ENCODE measurements at places on chromosomes 12 and 14.

- peak; percentile 33 for DNase-seq
Measured at GRCh38 chr12:49345825-49346658, 646 bp upstream of the DNAJC22 start.

DNA sequence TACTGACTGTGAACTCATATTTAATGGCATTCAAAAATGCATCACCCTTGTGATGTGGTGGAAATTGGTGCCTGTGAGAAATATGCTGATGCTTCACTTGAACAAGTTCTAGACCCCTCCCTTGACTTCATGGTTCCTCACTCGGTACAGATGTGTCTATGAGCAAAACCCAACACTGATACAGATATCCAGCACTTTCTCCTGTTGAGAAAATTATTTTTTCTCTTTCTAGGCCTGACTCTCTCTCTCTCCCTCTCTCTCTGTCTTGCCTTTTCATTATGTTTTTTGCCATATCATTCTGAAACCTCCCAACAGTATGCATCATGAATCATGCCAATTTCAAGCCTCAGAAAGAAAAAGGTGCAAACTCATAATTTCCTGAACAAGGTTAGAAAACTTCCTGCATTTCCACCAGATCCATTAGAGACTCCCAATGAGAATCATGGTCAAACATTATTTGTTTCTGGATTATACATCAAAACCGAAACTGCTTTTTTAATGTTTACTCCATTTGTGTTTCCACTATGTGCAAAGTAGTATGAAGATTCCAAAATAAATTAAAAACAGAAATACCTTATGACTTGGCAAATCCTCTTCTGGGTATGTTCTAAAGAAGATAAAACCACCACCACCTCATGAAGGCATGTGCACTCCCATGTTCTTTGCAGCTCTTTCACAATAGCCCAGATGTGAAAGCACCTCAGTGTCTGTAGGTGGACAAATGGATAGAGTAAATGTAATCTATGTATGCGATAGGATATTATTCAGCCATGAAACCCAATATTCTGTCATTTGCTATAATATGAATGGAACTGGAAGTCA, 543.6 kb downstream of the TMEM121 start:
- no peak for DNase-seq

DNA sequence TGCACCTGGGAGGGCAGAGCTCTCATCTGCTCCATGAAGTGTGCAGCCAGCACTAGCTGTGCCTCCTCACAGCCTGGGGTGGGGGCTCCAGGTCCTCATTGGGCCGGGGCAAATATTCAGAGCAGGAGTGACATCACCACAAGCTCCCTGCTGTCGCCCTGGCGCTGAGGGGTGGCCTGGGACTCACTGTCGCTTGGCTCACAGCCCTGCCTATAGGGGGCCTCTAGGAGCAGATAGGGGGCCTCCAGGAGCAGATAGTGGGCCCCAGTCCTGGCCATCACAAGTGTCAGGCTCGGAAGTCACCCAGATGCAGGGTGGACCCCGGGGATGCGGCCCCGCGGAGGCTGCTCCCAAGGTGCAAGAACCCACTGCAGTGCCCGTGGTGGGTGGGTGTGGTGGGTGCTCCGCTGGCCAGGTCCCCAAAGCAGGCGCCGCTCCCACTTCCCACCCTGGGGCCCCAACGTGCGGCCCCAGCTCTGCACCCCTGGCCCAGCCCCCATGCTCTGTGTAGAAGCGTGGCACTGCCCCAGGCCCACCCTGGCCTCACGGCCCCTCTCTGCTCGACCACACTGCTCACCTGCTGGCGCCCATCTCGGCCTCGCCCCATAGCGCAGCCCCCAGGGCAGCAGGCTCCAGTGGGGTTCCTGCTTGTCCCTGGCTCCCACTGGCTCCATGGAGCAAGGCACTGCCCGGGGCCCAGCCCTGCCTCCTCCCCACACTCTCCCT, 18.0 kb downstream of the SYNJ2BP start:
- DNase-seq = no peak

DNA sequence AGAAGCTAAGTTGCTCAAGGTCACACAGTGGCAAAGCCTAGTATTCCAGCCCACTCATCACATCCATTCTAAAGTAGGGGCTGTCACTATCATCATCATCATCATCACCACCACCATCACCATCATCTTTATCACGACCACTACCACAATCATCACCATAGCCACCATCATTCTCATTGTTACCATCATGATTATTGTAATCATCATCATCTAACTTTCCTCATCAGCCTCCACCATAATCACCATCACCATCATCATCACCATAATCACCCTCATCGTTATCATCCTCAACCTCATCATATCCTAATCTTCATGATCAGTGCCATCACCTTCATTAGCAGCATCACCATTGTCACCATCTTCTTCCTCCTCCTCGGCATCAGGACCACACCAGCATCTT, 48.7 kb downstream of the NOS1 start:
- no peak for DNase-seq

GRCh38 chr12:1273051-1273450, 282.0 kb downstream of the ERC1 start:
- no peak for DNase-seq

DNA sequence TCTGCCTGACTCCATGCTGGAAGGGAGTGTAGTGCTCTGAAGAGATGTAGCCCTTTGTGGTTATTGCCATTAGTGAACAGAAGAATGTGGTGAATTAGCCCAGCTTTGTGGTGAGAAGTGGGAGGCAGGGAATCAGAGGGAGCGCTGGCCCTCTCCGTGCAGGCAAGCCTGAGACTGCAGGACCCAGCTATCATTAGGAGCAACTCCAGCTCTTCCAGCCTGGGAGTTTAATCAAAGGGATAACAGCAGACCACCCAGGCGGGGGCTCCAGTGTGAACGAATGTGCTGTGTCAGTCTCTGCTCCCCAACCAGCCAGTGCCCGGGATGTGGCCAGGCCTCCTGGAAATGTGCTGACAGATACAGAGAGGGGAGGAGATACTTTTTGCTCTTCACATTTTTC, 142.7 kb downstream of the TTLL5 start:
- DNase-seq = no peak

- no peak for DNase-seq
Measured at GRCh38 chr12:95789126-95790032, 1.2 kb downstream of the NTN4 start.

DNA sequence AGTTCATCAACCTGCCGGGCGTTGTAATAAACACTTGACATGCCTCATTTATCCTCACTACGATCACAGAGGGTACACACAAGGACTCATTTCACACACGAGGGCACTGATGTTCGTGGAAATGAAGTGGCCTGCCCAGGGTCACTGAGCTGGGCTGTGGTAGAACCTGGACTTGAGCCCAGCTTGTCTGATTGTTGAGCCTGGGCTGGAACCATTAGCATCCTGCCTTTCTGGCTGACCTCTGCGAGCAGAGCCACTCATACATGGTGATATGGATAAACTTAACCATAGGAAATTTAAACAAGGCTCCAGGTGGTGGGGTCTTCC, 16.6 kb upstream of the JDP2 start:
- no peak for DNase-seq

DNA sequence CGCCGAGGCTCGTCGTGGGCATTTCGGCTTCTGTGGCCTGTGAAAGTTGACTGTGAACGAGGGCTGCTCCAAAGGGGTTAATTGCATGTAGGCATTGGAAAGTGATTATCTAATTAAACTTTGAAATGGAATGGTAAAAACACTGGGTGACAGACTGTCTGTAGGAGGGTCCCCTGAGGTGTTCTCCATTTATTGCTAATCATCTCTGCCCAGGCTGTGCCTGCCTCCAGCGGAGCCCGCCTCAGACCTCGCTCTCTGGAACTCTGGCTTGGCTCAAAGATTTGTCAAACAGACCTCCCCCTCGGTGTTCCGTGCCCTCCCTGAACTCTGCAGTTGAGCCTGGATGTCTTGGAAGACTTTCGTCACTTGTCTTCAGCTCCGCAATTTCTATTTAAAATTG, 50.2 kb upstream of the VRK1 start:
- no peak for DNase-seq

- DNase-seq = peak; percentile 69
Measured at GRCh38 chr14:54566410-54567223, at the start of gene SAMD4A. SAMD4A (plus strand) TSS chr14:54567128; CDS start chr14:54567917, 789 bp downstream.

DNA sequence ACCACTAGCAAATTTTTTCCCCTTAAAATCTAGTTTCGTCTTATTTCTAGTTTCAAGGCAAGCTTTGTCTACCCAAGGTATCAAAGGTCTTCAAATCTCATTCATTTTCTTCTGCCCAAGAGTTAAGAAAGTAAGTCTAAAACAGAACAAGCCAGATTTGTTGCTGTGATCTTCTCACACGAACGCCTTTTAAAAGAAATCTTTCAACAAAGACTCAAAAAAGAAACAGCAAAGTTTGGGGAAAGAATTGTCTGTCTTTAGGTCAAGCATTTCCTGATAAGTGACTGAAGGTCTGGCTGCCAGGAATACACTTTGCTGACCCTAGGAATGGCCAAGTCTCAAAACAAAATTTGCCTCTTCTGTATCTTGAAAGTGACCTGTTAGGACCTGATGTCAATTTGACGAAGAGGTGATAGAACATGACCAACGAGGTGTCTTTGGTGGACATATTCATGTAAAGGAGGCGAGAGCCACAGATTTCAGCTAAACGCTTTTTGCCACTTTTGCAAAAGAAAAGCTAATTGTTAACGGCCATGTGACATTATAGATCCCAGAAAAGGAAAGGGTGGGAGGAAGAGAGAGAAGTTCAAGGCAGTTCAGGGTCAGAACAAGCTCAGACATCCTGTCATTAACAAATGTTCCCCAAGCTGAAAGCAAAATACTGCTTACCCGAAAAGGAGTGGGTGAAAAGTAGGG, 1.7 kb downstream of the CDK17 start:
- DNase-seq = no peak

- no peak for DNase-seq
Measured at GRCh38 chr14:49905989-49906388, 13.1 kb downstream of the ARF6 start.

GRCh38 chr12:13233830-13234641, 37.5 kb downstream of the EMP1 start:
- DNase-seq = peak; percentile 54

DNA sequence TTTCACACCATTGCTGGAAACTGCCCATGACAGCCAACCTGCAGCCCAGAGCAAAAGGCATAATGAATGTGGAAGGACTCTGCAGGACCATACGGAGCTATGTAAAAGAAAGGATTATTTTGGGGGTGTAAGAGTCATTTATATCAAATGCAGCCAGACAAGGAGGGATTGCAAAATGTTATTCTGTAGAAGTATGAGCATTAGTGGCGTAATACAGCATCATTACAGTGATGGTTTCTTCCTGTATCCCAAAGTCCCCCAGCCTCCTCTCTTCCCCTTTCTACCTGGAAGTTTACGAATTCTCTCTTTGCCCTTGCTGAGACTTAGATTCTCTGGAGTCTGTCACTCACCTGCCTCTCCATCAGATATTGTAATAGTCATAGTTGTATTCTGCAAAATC, 89.9 kb downstream of the BORCS5 start:
- no peak for DNase-seq

DNA sequence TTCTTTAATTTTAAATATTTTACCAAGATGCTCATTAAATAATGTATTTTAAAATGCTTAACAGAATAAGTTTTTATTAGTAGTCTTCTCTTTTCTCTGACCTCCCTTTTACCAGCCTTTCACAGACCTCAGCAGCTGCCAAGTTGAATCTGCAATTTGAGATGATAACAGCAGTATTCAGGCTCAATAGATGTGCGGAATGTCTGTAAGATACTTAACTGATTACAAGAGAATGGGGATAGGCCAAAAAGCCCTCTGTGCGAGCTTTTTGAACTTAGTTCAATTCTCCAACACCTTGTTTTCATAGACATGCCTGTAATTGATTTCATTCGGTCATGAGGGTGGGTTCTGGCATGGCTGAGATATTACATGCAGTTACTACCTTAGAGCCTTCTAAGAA, 277.2 kb downstream of the TMTC2 start:
- DNase-seq = no peak

DNA sequence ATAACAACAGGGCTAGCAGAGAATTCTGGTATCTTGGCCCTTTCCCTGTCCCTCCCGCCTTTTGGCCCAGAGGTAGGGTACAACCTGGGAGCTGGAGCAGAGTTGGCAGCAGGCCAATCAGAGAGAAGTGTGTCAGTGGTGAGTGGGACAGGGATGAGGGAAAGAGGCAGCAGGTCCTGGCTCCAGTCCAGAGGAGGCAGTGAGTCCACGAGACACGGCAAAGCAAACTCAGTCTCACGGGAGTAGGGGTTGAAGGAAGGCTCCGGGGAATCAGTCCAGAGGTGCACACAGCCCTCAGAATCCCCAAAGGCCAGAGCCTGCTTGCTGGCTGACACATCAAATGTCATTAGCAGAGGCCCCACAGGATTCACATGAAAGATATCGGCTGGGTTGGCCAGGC, 7.3 kb downstream of the PAN2 start:
- DNase-seq = no peak

DNA sequence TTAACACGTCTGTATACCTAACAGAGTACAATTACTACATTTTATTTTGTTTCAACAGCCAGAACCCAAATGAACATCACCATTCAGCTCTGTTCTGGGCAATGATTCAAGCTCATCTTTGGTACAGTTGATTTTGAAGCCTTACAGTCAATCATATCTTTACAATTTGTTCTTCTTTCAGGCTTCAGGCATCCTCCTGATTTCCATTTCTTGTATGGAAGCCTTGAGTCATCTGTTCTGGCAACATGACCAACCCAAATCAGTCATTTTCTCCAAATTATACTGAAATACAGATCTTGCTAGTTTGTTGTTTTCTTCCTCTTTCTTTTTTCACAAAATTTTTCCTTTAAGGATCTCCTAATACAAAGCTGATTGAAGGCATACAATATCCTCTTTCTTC, 80.2 kb downstream of the PAX9 start:
- DNase-seq = no peak

- no peak for DNase-seq
Measured at GRCh38 chr12:102052192-102053061, 9.4 kb downstream of the WASHC3 start.

- no peak for DNase-seq
Measured at GRCh38 chr14:55756078-55756477, 176.1 kb downstream of the KTN1 start.

Data from stimulated activated CD8-positive, alpha-beta memory T cell treated with anti-CD3 and anti-CD28 coated beads, Interleukin-4, amount 100 ng/mL, for 48 hours (primary cell).